ENCODE measurements at places on chromosomes 1 and 21. TPM values are rescaled to one million over a fixed set of nuclear protein-coding genes. Genes with fewer than 3 reads are reported as not detected.

APH1A gene
- 111 TPM for polyA plus RNA-seq

GABRD gene
- 2.1 TPM for polyA plus RNA-seq

LCE3E gene
- not detected for polyA plus RNA-seq

RIPK4 gene
- polyA plus RNA-seq, result 0.20 TPM

TRIM45 gene
- polyA plus RNA-seq, result 24.9 TPM
